ENCODE measurements at places on chromosomes 16 and 17. TPM values are rescaled to one million over a fixed set of nuclear protein-coding genes. Genes with fewer than 3 reads are reported as not detected.

DNA sequence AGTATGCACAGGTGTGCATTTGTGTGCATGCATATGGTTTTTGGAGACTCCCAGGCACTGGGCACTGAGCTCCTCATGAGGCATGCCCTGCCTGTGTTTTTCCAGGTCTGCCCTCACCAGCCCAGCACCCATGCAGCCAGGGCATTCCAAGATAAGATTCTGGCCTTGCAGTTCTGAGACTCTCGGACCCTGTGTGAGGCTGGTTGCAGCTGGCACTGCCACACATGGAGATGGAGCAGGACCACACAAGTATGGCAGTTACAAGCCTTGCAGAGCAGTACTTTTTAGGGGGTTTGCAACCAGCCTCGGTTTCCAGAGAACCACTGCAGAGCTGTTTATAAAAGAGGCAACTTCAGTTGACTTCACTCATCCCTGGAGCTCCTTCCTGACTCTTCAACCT, 10.2 kb downstream of the SLC6A2 start:
- peaks cover 17% of the 10 kb centered on the region for H3K27me3 ChIP-seq
- no peak overlapping the region for H3K4me3 ChIP-seq
- H3K4me1 ChIP-seq, result no peaks in the 10 kb centered on the region
- no peak for DNase-seq

DNA sequence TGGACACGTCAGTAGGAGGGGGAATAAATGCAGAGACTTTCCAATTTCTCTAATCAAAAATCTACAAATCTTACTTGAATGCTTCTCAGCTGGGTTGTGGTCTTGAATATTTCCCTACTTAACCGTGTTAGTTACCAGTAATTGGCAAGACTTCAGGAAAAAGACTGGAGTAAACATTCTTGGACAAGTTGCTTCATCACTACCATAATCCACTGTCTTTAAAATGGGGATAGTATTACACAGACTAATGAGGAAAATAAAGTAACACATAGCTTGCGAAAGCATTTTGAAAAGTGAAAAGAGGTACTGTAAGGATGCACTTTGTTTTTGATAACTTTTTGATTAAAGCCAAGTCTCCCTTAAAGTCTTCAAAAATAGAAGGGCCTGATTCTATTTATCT, 18.4 kb downstream of the MYH1 start:
- no peak overlapping the region for H3K27ac ChIP-seq
- no peaks in the 10 kb centered on the region for H3K36me3 ChIP-seq
- no peaks in the 10 kb centered on the region for H3K4me1 ChIP-seq
- no peak for DNase-seq
- H3K27me3 ChIP-seq, result no peaks in the 10 kb centered on the region

DNA sequence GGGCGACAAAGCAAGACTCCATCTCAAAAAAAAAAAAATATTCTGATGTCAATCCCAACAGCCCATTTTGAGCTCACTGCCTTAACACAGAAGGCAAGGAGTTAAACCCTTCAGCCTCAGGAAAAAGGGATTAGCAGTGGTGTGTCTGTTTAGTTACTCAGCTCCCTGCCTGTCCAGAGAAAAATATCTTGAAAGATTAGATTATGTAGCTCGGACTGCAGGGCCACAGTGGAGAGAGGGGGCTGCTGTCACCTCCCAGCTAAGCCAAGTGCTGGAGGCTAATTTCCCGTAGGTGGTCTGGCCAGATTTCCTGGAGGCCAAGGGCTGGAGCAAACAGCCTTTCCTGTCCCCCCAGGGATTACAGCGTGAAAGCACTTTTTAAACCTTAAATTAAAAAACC, 50.3 kb downstream of the C16orf95 start:
- H3K4me3 ChIP-seq, result no peak overlapping the region
- no peak overlapping the region for H3K27ac ChIP-seq
- DNase-seq, result no peak
- H3K36me3 ChIP-seq, result no peaks in the 10 kb centered on the region
- no peaks in the 10 kb centered on the region for H3K4me1 ChIP-seq

Gene NPIPA8
- total RNA-seq, result 0.36 TPM

Gene TBC1D3E
- not detected for total RNA-seq

Gene MMP25
- 1.6 TPM for total RNA-seq

Gene APOBR
- total RNA-seq, result 6.4 TPM
